T-helper 9 cell (primary cell): ENCODE measurements at places on chromosomes 2 and 18.

DNA sequence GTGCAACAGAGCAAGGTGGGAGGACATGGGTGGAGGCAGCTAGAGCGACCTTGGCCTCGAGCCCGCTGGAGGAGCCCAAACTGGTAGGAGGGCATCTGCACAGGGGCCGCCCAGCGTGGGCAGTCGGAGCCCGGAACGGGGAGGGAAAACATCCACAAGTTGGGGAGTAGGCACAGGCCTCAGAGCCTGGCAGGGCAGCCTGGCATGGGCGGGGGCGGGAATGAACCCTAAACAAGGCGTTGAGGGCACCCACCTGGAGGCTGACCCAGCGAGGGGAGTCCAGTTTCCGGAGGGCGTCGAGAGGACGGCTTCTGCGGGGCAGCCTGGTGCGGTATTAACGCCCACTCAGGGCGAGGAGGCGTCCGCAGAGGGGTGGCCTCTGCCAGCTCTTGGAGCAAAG, 129.9 kb downstream of the L3MBTL4 start:
- DNase-seq, result no peak

DNA sequence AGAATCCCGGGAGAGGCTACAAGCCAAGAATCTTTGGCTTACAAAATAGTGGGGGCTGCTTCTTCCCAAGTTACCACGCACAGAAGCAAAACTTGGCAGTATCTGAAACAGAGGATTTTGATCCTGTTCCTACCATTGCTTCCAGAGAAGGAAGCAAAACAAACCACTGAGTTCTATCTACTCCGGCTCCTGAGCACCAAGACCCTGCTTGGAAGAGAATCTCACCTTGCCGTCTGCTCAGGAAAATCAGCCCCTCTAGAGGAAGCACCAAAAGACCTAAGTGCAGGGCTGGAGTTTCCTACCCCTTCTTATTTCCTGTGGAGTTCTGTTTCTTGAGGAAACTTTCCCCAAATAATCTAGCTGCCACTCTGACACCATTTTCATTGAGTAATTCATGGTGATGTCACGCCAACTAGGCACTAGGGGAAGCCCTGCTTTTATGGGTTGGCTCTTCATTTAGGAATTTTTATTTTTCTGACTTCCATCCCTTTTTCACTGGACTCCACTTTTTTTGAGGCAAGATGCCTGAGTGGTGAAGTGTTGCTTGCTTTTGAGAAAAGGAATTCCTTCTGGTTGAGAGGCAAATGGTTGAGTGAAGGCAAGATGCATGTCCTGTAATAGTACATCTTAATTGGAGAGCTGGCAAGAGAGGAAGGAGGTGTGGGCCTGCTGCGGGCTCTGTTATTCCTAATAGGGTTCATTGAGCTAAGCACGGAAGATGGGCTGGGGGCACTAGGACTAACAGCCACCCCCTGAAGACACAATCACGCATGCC, 36.8 kb upstream of the EML4 start:
- no peak for DNase-seq

DNA sequence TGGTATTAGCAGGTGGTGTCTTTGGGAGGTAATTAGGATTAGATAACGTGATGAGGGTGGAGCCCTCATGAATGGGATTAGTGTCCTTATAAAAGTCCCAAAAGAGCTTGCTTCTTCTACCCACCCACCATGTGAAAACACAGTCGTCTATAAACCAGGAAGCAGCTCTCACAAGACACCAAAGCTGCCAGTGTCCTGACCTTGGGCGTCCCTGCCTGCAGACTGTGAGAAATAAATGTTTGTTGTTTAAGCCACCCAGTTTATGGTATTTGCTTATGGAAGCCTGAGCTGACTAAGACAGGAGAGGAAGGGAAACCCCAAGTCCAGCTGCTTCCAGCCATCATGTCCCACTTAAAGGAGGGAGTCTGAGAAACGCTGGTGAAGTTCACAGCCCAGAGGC, 13.6 kb downstream of the ADI1 start:
- no peak for DNase-seq

DNA sequence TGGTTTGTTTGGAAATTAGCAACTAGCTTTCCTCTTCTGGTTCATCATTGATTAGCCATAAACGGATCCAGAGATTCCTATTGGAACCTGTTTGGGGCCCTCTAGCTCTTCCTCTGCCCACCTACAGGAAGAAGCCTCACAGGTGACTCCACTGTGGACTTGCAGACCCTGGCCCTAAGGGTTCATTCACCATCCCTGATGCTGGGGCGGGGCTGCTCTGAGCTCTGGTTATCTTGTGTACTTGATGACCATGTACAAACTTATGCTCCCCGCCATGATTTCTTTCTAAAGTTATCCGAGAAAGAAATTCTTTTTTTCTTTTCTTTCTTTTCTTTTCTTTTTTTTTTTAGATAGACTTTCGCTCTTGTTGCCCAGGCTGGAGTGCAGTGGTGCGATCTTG, 33.9 kb upstream of the INHBB start:
- DNase-seq, result no peak

DNA sequence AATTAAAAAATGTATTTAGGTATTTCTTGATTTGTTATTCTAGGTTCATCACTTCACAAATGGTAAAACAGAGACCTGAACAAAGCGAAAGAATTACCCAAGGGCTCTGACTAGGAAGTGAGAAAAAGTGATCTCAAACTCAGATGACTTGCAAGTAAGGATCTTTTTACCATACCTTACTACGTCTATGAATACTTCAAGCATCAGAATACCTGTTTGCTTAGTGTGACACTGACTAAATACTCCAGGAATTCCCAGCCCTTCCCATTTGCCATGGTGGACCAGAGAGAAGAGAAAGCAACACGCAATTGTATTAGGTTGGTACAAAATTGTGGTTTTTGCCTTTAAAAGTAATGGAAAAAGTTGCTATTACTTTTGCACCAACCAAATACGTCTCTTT, 35.8 kb upstream of the FIGN start:
- DNase-seq, result no peak

GRCh38 chr18:21342372-21342771, 100.3 kb downstream of the GREB1L start:
- no peak for DNase-seq

GRCh38 chr2:101732199-101732598, 34.7 kb downstream of the MAP4K4 start:
- no peak for DNase-seq

DNA sequence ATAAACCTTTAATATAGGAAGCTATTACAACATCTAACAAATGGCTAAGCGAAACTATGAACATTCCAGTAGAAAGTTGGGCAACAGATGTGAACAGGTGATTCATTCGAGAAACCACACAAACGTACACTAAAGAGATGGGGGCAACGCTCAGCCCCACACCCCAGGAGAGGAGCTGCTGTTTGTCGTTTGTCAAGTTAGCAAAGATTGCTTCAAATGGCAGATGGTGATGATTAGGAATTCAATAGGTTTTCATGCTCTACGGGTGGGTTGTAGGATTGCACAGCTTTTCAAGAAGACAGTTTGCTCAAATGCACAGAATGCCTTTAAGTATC, 154.7 kb upstream of the HDAC4 start:
- DNase-seq, result no peak

DNA sequence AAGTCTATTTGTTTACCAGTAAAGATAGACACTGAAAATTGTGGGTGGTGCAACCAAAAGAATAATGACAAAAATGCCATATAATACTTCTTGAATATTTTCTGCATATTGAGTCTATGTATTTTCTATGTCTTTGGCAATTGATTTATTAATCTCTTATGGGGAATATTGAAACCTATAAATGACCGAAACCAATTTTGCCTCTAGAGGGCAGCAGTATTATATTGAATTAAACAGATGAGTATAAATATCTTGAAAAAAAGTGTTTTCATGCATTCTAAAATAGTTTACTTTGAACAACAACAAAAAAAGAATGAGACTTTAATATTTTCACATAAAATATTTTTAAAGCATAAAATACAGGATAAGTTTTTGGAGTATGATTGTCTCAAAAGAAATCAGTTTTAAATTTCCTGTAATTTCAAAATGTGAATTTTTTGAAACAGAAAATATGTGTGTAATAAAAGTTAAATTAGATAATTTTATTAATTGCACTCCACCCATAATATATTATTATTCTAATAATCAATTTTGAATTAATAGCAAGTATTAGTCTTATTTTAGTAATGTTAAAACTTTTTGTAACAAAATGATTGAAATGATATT, 49.9 kb upstream of the CALCRL start:
- DNase-seq, result no peak
